ENCODE measurements at places on chromosomes 3 and 15.

- no peak overlapping the region for H3K27ac ChIP-seq
- H3K4me3 ChIP-seq, result no peak overlapping the region
- no peak for DNase-seq
- H3K4me1 ChIP-seq, result no peaks in the 10 kb centered on the region
These were observed 86.7 kb downstream of the PPARG start for GRCh38 chr3:12375572-12375971.

DNA sequence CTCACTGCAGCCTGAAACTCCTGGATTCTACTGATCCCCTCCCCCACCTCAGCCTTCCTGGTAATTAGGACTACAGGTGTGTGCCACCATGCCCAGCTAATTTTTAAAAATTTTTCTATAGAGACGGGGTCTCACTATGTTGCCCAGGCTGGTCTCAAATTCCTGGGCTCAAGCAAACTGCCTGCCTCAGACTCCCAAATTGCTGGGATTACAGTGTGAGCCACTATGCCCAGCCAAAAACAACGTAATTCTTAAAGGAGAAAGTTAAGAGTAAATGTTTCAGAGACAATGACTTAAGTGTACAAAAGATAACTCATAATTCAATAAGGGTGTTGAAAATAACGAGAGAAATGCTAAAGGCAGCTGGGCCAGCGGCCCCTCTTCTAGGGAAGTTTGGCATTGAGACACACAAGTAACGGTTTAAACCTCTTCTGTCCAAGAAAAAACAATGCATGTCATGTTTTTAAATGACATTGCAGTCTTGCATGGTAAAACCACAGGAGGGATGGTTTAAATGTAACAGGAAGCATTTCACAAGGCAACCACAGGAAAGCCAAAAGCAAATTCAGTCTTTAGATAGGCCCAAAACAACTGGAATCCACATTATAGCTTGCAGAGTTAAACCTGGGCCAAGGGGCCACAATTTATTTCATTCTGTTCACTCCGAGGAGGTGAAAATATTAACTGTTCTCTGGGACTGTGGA lies 5.1 kb downstream of the PROK2 start:
- no peak for DNase-seq
- H3K36me3 ChIP-seq, result no peaks in the 10 kb centered on the region
- peaks cover 55% of the 10 kb centered on the region for H3K27me3 ChIP-seq
- H3K4me1 ChIP-seq, result peaks cover 19% of the 10 kb centered on the region
- H3K27ac ChIP-seq, result no peak overlapping the region
- no peak overlapping the region for H3K4me3 ChIP-seq

GRCh38 chr3:66411474-66411873 lies 89.3 kb downstream of the LRIG1 start:
- peaks cover 87% of the 10 kb centered on the region for H3K36me3 ChIP-seq
- H3K4me1 ChIP-seq, result peaks cover 3% of the 10 kb centered on the region
- no peak overlapping the region for H3K4me3 ChIP-seq

GRCh38 chr15:78928616-78929093 lies 16.2 kb downstream of the CTSH start:
- DNase-seq, result peak; percentile 15
- H3K4me3 ChIP-seq, result no peak overlapping the region
- H3K36me3 ChIP-seq, result peaks cover 27% of the 10 kb centered on the region
- no peaks in the 10 kb centered on the region for H3K4me1 ChIP-seq

DNA sequence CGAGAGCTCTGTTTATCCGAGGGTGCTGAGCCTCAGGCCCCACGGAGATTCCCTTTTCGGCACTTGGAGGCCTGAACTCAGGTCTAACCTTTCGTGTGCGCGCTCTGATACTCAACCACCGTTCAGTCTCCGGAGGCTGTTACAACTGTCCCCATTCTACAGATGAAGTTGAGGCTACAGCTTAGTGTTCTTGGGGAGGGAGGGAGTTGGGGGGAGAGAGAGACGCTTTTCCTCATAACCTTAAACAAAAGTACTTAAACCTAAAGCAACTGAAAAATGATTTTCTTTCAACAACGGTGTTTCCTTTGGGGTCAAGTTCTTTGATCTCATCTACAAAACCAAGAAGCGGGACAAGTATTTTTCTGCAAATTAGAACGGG lies 952 bp upstream of the CHST2 start:
- peaks cover 36% of the 10 kb centered on the region for H3K4me1 ChIP-seq
- no peak overlapping the region for H3K27ac ChIP-seq
- DNase-seq, result no peak
- H3K4me3 ChIP-seq, result peak overlapping the region; percentile 93

DNA sequence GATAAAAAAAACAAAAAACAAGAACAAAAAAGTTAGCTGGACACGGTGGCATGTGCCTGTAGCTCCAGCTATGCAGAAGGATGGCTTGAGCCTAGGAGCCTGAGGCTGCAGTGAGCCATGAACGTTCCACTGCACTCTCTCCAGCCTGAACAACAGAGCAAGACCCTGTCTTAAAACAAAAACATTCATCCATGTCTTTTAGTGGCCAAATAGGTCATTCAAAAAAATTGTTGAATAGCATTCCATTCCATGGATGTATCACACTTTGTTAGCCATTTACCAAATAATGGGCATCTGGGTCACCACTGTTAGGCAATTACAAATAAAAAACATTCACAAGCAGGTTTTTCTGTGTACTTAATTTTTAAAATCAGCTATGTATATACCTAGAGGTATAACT lies 139.7 kb downstream of the STAG1 start:
- DNase-seq, result no peak
- H3K36me3 ChIP-seq, result peaks cover 9% of the 10 kb centered on the region
- H3K4me3 ChIP-seq, result no peak overlapping the region
- H3K27ac ChIP-seq, result no peak overlapping the region
- H3K4me1 ChIP-seq, result no peaks in the 10 kb centered on the region
- H3K27me3 ChIP-seq, result no peaks in the 10 kb centered on the region

DNA sequence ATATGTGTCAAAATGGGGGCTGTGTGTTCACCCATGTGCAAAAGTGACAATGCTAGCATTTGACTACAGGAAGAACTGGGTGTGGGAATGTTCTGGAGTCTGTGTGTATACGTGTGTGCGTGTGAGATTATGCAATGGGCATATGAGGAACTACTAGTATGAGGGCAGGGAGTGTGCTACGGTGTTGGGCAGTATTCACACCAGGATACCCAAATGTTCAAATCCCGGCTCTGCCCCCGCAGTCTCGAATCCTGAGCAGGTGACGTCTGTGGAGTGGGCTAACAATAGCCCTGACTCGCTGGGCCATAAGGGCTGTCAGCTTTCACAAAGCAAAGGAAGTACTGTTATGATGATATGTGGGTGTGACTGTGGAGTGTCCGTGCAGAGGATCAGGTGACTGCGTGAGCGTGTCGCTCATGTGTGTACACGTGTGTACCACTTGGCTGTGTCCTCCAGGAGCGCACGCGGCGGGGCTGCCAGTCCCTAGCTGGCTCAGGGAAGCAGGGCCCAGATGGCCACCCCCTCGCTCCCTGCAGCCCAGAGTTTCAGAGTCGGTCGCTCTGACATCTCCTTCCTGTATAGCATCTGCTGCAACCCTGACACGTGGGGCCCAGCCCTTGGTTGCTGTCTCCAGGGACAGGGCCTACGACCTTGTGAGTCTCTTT lies 27.2 kb downstream of the IQSEC1 start:
- peaks cover 11% of the 10 kb centered on the region for H3K4me1 ChIP-seq
- H3K4me3 ChIP-seq, result no peak overlapping the region
- H3K27ac ChIP-seq, result no peak overlapping the region
- H3K36me3 ChIP-seq, result no peaks in the 10 kb centered on the region
- peak; percentile 40 for DNase-seq

DNA sequence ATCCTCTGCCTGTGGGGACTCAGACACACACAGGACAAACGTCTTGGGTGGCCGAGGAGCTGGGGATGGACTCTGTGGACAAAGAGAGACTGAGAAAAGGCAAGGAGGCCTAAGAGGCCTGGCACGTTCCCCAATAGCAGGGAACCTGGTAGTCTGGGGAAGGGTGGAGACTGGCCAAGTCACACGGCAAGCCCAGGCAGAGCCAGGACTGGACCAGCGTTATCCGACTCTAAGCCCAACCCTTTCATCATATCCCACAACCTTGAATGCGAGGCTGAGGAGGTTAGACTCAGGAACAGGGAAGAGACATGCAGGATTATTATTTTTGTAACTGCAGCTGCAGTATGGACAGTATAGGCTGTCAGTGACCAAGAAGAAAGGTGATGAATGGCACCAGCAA lies 53.4 kb downstream of the SLC6A11 start:
- no peaks in the 10 kb centered on the region for H3K4me1 ChIP-seq
- DNase-seq, result no peak
- H3K36me3 ChIP-seq, result no peaks in the 10 kb centered on the region
- no peak overlapping the region for H3K27ac ChIP-seq

Measured in CD4-positive, alpha-beta T cell (primary cell).